ENCODE measurements at places on chromosomes 2 and 18. TPM values are rescaled to one million over a fixed set of nuclear protein-coding genes. Genes with fewer than 3 reads are reported as not detected.

The POTEJ gene
- not detected for polyA plus RNA-seq

The PROKR1 gene
- polyA plus RNA-seq, result not detected

The CCDC68 gene
- polyA plus RNA-seq, result not detected

The IL1RL1 gene
- 0.14 TPM for polyA plus RNA-seq

The TBC1D8 gene
- 0.69 TPM for polyA plus RNA-seq

The TDRD15 gene
- polyA plus RNA-seq, result 0.05 TPM

The KIAA2012 gene
- not detected for polyA plus RNA-seq

The TCF23 gene
- polyA plus RNA-seq, result not detected

The RUFY4 gene
- polyA plus RNA-seq, result not detected

GRCh38 chr2:224366267-224366844, 35.6 kb downstream of the FAM124B start:
- no peak for DNase-seq

- no peak for DNase-seq
Measured at GRCh38 chr2:27072920-27073319, 1.5 kb upstream of the OST4 start.

DNA sequence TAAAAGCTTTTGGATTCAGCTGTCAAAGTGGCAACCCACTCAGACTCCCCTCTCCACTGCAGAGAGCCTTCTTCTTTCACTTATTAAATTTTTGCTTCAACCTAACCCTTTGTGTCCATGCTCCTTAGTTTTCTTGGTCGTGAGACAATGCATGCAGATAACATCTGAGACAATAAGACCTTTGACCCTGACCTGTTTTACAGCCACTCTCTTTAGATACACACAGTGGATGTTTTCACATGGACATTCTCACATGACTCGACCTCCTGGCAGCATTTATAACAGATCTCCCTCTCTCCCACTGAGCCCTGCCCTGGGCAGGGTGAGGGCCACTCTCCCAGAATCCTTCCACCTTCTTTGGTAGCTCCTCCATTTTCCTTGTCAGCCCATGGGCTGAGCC, 30.4 kb upstream of the IL36G start:
- no peak for DNase-seq

GRCh38 chr2:186535861-186536260, 49.8 kb downstream of the ZC3H15 start:
- no peak for DNase-seq

DNA sequence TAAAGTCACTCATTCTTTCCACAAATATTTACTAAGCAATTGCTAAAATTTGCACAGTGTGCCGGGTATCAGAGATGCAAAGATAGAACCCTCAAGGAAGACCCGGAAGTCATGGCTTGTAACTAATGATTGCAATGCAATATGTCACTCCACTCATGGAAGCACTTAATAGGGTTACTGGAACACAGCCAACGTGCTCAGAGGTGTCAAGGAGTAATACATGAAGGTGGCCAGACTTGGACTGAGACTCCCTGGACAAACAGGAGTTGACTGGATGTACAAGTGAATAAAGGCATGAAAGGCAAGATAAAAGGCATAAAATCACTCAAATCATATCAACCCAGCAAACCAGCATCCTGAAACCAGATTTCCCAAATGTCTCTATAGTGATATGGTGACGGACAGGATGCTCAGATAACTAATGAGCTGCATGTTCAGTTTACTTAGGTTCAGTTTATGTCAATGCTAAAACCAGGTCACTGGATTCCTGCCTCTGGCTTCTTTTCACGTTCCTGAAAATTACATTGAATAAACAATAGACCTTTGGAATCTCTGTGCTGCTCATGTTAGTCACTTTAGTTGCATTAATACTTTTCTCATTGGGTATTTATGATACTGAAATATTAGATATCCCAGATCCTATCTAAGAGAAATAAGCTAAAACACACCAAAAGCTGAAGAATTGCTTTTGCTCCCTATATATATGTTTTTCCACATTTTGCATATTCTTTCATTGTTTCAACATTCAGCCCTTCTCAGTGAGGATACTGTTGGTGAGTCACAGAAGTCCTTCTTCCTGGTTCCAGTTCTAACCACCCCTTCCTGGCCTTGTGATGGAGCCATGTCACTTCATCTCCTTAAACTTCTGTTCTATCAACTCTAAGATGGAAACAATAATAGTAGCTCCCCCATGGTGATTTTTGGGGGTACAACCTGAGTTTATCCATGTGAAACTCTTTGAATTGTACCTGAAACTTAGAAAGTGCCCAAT, 688.9 kb upstream of the ID2 start:
- no peak for DNase-seq

DNA sequence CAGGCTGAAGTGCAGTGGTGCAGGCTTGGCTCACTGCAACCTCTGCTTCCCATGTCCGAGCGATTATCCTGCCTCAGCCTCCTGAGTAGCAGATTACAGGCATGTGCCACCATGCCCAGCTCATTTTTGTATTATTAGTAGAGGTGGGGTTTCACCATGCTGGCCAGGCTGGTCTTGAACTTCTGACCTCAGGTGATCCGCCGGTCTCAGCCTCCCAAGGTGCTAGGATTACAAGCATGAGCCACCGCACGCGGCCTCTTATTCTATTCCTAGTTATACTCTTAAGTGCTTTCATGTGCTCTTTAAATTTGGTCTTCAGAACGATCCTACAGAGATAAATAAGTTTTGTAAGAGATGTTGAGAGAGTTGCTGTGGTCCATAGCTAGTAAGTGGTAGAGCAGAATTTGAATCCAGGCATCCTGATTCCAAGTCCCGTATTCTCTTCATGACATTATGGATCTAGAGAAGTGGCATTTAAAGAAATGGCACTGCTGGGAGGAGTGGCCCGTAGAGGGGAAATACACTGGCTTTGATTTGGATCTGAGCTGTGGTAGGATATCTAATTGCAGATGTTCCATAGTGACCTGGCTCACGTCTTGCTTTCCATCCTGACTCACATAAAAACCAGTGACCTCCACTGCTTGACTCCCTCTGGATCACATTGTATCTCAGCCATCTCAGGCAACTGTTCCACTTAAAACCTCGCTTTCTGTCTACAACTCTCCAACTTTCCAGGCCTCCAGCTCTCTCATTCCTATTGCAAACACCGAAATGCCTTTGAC, 22.8 kb upstream of the ME2 start:
- DNase-seq, result no peak

GRCh38 chr2:6855860-6856547, 9.7 kb downstream of the CMPK2 start:
- no peak for DNase-seq

DNA sequence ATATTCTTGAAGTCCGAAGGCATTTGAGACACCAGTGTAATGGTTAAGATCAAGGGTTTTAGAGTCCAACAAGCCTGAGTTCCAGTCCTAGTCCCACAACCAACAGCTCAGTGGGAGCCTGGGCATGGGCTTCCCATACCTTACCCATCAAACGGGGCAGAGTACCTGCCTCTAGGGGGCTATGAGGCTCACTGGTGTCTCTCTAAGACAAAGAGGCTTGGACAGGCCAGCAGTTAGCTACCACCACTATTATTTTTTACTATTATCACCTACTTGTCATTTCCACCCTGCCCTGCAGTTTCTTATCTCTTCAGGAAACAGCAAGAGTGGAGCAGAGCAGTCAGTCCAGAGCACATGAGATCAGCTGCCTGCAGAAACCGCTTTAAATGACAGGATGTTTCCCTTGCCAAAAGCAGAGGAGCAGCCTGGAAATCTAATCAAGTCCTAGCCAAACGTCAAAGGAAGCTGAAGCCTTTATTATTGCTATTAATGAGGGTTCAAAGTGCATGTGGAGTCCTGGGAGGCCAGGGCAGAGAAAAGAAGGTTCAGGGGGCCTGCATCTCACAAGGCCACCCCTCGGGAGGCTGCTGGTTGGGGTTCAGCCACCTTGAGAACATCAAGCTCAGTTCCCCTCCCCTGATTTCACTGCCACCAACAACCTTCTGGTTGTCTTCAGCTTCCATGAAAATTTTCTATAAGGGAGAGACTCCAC, 66.6 kb downstream of the STPG4 start:
- no peak for DNase-seq

DNA sequence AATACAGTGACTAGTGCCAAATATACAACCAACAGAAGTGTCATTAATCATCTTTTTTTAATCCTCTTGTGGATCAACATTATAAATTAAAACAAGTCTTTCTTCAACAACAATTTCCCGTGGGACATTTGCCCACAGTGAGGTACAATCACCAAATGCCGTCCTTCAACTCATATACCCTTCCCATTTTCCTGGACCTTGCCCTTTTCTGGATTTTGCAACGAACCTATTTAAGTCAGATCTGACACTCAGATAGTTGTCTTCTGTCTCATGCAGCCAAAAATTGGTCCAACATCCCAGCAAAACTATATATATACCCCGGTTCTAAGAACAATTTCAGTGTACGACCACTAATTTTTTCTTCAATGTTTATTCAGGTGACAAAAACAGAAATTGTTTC, 324.0 kb downstream of the DSEL start:
- no peak for DNase-seq

DNA sequence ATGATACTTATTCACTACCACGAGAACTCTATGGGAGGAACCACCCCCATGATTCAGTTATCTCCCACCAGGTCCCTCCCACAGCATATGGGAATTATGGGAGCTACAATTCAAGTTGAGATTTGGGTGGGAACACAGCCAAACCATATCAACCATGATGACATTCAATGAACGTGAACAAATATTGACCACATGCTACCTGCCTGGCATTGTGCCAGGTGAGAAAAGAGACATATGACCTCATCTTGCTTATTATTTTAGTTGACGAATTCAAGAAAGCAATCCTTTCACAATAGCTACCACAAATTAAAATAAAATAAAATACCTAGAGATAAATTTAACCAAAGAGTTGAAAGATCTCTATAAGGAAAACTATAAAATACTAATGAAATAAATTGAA, 286.5 kb upstream of the CRIM1 start:
- DNase-seq, result no peak

DNA sequence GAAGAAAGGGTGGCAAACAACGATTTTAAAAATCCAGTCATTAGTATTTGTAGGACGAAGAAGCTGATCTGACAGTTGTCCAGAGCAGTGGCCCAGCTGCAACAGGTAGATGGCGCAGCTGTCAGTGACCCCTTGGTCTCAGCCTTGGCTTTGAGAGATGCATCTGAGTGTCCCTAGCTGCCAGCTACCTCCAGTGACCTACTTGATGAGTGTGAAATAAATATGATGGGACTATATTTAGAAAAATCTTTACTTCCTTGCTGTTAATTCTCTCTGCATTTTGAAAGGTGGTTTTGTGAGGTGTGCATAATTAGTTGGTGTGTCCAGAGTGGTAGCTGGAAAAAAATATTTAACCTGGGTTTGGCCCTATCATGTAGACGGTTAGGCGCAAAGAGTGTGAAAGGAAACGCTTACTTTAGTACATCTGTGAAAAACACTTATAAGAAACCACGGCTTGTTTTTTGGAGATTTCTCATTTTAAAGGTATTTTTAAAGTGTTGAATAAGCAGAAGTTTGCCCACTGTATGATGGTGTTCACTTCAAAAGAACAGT, 963 bp downstream of the INPP1 start:
- DNase-seq, result no peak

DNA sequence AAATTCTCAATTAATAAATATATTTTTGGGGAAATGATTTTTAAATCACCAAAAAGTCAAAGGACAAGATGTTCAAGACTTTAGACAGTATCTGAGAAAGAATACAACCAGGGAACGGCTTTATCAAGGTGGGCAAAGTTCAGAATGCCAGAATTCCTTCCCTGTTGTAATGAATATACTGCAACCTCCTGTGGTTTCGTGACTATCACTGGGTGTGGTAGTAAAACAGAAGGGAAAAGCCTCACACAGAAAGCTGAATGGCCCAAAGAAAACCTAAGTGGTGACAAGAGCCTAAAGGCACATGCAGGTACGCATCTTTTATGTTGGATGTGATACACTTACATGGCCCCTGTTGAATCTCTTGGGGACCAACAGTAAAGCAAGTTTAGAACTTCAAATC, 37.1 kb downstream of the MBD2 start:
- no peak for DNase-seq

GRCh38 chr18:73613706-73614340, 533.8 kb downstream of the FBXO15 start:
- DNase-seq, result no peak

DNA sequence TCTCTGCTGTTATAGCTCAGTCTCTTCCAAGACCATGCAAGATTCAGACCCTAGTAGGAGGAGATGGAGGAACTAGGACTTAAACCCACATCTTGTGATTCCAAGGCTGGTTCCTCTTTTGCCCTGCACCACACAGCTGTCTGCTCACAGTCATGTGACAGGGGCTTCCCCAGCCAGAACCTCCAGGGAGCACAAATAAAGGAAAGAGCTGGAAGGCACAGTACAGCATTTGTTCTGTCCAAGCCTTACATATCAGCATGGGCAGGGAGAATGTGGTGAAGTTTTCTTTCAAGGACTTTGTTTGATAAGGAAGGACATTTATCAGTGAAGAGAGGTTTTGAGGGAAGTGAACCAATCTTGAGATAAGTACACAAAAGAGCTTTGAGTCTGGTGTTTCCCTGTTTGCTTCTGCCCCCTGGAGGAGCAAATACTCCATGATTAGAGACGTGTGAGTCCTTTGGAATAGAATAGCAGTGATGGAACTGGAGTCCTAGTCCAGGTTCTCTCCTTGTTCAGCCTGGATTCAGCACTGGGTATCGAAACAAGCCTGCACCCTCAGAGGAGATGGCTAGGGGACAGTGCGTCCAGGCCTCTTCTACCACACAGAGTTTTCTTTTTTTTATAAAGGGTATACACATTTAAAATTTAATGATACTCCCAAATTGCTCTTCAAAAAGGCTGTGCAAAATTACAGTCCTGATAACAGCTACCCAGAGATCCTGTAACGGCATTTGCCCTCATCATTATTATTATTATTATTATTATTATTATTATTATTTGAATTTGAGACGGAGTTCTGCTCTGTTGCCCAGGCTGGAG, 24.6 kb upstream of the CASP10 start:
- peak; percentile 56 for DNase-seq

DNA sequence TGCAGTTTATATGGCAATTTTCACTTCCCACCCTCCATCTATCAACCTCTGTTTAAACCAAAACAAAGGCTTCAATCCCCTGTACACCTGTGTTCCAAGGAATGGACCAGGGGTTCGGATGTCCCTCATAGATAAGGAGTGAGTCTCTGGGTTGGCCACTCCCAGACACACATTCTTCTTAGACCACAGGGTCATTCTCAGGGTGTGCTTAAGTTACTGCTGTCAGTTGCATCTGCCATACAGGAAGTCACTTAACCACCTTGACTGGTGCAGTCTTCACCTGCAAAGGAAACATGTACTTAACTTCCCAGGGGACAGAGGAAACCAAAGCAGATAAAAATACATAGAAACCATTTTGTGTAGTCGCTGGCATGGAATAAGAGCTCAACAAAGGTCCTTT, 151.0 kb upstream of the NDUFV2 start:
- no peak for DNase-seq

DNA sequence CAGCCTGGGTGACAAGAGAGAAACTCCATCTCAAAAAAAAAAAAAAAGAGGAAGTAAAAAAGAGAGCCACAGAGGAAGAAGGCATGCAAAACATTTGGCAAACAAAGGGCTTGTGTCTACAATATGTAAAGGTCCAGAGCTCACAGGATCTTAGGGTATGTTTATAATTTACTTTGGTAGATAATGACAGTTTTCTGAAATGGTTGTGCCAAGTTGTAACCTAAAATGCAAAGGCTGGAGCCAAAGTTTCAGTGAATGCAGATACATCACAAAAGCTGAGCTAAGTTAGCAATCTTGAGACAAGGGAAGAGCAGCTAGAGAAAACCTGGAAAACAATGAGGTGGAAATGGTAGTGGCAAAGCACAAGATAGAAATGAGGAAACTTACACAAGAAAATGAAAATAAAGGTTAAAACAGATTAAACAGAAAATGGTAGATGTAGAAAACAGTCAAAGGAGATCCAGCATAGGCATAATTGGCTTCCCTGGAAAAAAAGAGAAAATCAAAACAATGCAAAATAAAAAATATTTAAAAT, 77.5 kb upstream of the HK2 start:
- no peak for DNase-seq
